KG1 (cell line): ENCODE measurements at places on chromosomes 6 and 20.

- DNase-seq = peak; percentile 10
Observed at GRCh38 chr6:50791900-50792508, 26.7 kb upstream of the TFAP2B start.

GRCh38 chr6:154537511-154538325 is 27.2 kb upstream of the CNKSR3 start:
- DNase-seq = no peak

GRCh38 chr6:150343434-150343833 is 25.4 kb upstream of the IYD start:
- no peak for DNase-seq

DNA sequence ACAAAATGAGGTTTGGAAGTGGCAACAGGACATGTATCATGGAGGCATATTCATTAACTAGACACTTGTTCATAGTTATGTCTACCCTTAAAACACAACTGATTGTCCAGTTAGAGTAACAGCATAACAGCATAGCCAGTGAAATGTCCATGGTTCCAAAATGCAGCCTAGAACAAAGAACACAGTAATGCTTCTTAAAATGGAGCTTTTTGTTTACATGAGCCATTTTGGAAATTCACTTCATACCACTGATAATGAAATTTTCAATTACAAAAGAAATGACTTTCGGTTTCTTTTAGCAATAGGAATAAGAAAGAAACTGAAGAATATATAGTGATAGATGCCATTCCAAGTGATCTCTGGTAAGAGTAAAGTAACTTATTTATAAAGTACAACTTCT is 111.1 kb upstream of the DST start:
- no peak for DNase-seq

DNA sequence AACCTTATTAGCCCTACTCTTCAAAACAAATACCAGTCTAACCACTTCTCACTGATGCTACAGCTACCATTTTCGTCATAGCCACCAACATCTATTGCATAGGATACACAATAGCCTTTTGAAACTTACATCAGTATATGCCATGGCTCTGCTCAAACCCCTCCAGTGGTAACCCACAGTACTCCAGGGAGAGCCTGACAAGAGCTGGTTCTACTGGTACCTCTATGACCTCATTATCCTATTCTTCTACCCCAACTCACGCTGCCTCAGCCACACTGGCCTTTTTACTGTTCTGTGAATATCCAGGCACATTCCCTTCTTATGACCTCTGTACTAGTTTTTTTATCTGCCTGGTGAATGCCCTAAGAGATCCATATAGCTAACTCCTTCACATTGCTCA is 157.6 kb downstream of the ARHGAP18 start:
- DNase-seq = no peak

GRCh38 chr6:28134716-28135115 is 7.0 kb upstream of the ZKSCAN8 start:
- DNase-seq = no peak

GRCh38 chr6:5486214-5486613 is 224.9 kb downstream of the FARS2 start:
- no peak for DNase-seq

DNA sequence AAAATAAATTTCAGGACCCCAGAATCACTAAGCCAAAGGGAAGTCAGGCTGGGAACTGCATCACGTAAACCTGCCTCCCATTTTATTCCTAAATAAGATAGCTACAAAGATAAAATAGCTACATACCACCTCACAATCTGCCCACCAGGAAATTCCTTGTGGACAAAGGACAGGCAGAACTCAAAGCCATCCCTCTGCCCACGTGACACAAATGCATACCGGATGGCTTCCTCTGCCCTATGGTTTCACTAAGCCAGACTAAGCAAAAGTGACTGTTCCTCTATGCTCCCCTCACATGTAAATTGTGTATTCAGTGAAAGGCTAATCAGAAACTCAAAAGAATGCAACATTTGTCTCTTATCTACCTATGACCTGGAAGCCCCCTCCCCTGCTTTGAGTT is 15.0 kb downstream of the MBOAT1 start:
- no peak for DNase-seq

GRCh38 chr6:137320271-137320670 is 101.1 kb upstream of the IFNGR1 start:
- no peak for DNase-seq

GRCh38 chr20:64136004-64136710 is 28.1 kb upstream of the MYT1 start:
- DNase-seq = no peak

- no peak for DNase-seq
Observed at GRCh38 chr6:16731478-16732051, 29.7 kb downstream of the ATXN1 start.
